Thymus (tissue), 14 donors: ENCODE measurements at places on chromosomes 3 and 15. TPM values are rescaled to one million over a fixed set of nuclear protein-coding genes. Genes with fewer than 3 reads are reported as not detected.

ISLR gene
- total RNA-seq: 6.9 TPM

GOLGA6A gene
- total RNA-seq: 0.09 TPM

ABI3BP gene
- 0.80 TPM for total RNA-seq

CCDC39 gene
- total RNA-seq: 0.05 TPM

TNIK gene
- 9.0 TPM for total RNA-seq

CADM2 gene
- total RNA-seq: 0.66 TPM

NUP210 gene
- 23.8 TPM for total RNA-seq

GRCh38 chr3:145900056-145900829, 260.7 kb downstream of the PLOD2 start:
- no peak for DNase-seq

GRCh38 chr15:40776537-40777141, 6.9 kb downstream of the C15orf62 start:
- DNase-seq: no peak

DNA sequence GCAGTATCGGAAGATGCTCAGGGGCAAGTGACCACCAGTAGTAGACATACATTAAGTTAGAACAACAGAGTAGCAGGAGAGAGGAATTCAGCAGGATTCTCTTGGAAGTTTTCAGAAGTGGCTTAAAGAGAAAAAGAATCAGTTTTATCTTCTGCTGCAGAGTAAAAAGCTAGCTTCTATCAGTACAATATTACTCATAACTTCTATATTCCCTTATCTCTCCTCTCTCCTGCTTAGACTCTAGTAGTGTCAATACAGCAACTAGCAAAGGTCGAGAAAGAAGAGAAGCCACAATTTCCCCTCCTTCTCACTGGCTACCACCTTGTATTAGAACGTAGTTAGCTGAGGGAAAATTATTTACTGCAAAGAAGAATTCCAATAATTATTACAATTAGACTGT, 539.7 kb downstream of the DIPK2A start:
- no peak for DNase-seq

DNA sequence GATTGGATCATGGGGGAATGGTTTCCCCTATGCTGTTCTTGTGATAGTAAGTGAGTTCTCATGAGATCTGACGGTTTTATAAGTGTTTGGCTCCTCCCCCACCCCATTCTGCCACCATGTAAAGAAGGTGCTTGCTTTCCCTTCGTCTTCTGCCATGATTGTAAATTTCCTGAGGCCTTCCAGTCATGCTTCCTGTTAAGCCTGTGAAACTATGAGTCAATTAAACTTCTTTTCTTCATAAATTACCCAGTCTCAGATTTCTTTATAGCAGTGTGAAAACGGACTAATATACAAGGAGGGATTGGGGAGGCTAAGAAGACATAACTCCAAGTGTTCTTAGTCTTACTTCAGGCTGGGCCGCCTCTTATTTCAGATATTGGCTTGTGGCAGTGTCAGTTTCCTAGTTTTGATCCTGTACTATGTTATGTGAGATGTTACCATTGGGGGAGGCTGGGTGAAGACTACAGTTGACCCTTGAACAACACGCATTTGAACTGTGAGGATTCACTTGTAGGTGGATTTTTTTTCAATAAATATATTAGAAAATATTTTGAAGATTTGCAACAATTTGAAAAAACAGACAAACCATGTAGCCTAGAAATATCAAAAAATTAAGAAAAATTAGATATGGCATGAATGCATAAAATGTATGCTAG, 44.9 kb downstream of the NMD3 start:
- no peak for DNase-seq

DNA sequence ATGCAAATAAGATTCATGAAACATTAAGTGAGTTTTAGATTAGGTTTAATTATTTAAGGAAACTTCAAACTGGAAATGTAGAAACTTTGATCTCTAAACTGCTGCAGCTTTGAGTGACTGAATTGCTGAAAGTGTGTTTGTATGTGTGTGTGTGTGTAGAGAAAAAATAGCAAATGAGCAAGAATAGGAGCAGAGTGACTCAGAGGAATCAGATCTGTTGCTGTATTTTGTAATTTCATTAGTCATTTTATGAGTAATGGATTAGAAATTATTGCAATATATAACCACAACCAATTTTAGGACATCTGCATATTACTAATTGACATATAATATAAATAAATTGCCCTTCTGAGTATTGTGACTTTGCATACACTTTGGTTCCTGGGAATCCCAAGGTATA, 52.8 kb upstream of the SLC9A9 start:
- no peak for DNase-seq

- DNase-seq: no peak
These were observed 472.1 kb downstream of the SOX2 start for GRCh38 chr3:182183716-182184430.

DNA sequence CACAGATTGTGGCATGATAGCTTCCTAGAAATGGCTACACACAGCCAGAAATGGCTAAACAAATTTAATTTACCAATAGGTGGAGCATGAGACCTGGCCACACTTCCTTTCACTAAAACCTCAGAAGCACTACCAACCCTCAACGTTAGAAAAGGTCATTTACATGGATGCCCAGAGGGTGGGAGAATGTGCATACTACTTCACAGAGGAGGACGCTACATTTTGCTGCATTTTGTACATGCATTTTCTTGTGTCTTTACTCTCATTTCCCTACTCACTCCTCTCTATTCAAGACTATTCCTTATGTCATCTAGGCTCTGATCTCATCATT, 40.1 kb downstream of the C2CD4B start:
- DNase-seq: no peak

GRCh38 chr3:67450153-67450552, 204.3 kb downstream of the SUCLG2 start:
- DNase-seq: no peak
